Daoy (cell line): ENCODE measurements at places on chromosomes 11 and 22. TPM values are rescaled to one million over a fixed set of nuclear protein-coding genes. Genes with fewer than 3 reads are reported as not detected.

GRCh38 chr11:15035283-15035682 is 38.1 kb upstream of the CALCB start:
- no peak for DNase-seq

DNA sequence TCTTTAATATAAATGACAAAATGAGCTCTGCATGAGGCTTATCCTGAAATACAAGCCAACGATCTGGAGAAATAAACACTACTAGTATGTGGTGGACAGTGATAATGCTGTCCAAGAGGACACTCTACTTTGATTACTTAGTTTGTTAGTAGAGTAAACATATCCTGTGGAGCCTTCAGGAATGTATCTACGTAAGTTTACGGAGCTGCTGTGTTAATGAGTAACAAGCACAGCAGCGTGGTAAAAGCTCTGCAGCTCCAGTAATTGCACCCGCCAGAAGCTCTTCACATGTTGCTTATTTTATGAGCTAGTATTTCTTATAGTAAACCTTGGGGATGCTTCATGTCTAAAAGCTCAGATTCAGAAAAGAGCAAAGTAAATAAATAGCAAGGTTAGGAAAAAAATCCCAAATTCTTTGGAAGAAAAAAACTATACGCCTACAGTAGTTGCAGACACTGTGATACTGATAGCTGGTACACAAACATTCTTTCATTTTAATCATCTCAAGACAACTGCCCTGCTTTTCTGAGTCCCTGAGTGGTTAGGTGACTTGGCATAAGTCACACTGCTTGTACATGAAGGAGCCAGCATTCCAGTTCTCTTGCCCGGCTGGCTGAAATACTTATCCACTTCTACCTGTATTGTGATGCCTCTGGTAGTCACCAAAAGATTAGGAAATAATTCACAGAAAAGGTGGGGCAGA is 32.7 kb upstream of the CCDC34 start:
- DNase-seq, result no peak

- no peak for DNase-seq
Observed at GRCh38 chr11:75279273-75279672, 38.7 kb downstream of the TPBGL start.

- peak; percentile 33 for DNase-seq
Observed at GRCh38 chr11:85759915-85760314, 51.0 kb downstream of the SYTL2 start.

- peak; percentile 98 for DNase-seq
Observed at GRCh38 chr22:42680648-42681047, 31.5 kb upstream of the CYB5R3 start.

DNA sequence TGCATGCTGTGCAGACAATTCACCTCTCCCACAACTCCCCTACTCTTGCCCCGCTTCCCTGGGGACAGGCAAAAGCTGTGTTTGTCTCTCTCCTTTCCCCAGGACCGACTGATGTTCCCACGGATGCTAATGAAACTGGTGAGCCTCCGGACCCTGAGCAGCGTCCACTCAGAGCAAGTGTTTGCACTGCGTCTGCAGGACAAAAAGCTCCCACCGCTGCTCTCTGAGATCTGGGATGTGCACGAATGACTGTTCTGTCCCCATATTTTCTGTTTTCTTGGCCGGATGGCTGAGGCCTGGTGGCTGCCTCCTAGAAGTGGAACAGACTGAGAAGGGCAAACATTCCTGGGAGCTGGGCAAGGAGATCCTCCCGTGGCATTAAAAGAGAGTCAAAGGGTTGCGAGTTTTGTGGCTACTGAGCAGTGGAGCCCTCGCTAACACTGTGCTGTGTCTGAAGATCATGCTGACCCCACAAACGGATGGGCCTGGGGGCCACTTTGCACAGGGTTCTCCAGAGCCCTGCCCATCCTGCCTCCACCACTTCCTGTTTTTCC is 1.4 kb upstream of the MADD start:
- no peak for DNase-seq

GRCh38 chr11:20529757-20530156 is 69.7 kb upstream of the SLC6A5 start:
- DNase-seq, result peak; percentile 21

DNA sequence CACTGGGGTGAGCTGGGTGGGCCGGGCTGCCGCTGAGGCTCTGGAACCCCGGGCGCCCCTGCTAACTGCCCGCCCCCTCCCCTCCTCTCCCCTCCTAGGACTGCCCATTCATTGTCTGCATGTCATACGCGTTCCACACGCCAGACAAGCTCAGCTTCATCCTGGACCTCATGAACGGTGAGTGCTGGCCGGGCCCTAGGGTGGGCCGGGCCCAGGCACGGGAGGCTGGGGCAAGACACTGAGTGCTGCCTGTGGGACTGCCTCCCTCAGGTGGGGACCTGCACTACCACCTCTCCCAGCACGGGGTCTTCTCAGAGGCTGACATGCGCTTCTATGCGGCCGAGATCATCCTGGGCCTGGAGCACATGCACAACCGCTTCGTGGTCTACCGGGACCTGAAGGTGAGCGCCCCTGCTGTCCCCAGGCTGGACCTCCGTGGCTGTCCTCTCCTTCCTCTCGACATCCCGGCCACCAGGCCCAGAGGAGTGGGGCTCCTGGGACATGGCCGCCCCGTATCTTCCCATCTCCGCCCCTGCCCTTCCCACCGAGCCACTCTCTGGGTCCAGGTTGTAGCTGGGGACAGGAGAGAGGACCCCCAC is 7.5 kb upstream of the ANKRD13D start:
- no peak for DNase-seq

DNA sequence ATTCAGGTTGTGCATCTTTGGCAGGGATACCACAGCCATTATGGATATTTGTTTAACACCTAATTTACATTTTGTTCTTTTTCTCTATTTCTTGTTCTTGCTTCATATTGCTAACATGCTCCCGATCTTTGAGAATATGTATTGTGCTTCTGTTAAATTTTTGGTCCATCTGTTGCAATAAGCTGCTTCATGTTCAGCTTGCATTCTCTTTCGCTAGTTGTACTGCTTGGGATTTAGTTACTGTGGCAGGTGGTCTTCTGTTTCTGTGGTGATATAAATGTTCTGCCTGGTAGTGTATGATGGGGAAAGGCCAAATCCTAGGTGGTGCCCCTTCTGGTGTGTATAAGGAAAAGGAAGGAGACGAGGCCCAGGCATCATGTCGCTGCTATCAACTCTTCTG is 140.2 kb downstream of the SPON1 start:
- no peak for DNase-seq

GRCh38 chr11:21622566-21622965 is 570.3 kb upstream of the ANO5 start:
- no peak for DNase-seq

DNA sequence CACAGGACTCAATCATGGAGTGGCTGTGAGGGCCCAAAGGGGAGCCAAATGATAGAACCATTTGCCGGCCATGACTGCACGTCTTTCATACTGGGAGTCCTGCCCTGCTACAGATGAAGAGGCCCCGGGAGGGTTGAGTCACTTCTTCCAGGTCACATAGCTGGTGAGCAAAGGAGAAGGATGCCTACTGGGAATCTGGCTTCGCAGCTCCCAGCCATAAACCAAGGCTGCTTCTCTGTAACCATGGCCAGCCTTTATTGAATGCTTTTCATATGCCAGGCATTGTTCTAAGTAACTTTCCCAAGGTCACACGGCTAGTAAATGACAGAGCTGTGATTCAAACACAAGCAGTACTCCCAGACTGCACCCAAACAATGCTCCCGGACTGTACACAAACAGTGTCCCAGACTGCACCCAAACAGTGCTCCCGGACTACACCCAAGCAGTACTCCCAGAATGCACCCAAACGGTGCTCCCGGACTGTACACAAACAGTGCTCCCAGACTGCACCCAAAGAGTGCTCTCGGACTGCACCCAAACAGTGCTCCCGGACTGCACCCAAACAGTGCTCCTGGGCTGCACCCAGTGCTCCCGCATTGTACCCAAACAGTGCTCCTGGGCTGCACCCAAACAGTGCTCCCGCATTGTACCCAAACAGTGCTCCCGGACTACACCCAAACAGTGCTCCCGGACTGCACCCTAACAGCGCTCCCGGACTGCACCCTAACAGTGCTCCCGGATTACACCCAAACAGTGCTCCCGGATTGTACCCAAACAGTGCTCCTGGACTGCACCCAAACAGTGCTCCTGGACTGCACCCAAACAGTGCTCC is 89.8 kb downstream of the FBXO7 start:
- DNase-seq, result peak; percentile 27

- DNase-seq, result no peak
Observed at GRCh38 chr11:15672825-15673224, 558.1 kb downstream of the INSC start.

GRCh38 chr11:369336-370018 is at the start of gene B4GALNT4:
Gene B4GALNT4, plus strand, starts transcription at chr11:369499. Its CDS starts 305 bp downstream, at chr11:369804.
- peak; percentile 42 for DNase-seq

DNA sequence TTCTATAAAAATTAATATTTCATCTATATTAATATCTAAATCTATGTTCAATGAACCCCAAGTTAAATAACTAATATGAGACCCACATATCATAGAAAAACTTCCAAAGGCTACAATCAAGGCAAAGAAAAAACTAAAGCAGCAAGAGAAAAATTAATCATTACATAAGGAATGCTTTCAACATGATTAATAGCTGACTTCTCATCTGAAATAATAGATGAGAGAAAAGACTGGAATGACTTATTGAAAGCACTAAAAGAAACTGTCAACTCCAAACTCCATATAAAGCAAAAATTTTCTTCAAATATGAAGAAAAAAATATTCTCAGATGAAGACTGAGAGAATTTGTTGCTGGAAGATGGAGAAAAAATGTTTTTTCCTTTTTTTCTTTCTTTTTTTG is 13.0 kb downstream of the TRIM5 start:
- no peak for DNase-seq

- DNase-seq, result no peak
Observed at GRCh38 chr22:22849640-22850610, 37.7 kb upstream of the IGLL5 start.

GRCh38 chr11:58561394-58562098 is 14.1 kb downstream of the LPXN start:
- no peak for DNase-seq

- no peak for DNase-seq
Observed at GRCh38 chr22:18083406-18083805, 5.6 kb downstream of the PEX26 start.

DNA sequence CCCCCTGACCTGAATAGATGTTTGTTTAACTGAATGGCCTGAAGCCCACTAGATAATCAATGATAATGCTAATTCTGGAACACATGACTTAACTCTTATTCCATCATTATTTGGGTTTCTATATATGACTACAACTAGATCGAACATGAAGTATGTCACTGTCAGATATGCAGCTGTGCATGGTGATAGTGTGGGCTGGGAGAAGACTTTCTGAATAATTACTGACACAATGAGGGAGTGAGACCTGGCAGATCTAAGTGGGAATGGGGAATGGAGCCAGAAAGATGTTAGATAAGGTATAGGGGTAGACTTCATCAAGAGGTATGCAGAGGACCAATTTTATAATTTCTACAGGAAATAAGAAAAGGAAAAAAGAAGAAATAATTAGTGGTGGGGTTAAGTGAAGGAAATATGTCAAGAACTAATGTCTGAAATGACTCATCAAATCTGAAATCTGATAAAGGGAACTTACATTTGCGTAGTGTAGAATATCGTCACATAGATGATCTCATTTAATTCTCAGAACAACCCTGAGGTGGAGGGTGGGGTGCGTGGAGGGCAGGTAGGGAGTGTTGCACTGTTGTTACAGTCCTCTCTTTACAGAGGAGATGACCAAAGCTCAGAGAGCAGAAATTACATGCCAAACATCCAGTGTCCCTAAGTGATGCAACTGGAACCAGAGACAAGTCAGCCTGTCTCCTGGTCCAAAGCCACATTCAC is 68.2 kb upstream of the EED start:
- no peak for DNase-seq

DNA sequence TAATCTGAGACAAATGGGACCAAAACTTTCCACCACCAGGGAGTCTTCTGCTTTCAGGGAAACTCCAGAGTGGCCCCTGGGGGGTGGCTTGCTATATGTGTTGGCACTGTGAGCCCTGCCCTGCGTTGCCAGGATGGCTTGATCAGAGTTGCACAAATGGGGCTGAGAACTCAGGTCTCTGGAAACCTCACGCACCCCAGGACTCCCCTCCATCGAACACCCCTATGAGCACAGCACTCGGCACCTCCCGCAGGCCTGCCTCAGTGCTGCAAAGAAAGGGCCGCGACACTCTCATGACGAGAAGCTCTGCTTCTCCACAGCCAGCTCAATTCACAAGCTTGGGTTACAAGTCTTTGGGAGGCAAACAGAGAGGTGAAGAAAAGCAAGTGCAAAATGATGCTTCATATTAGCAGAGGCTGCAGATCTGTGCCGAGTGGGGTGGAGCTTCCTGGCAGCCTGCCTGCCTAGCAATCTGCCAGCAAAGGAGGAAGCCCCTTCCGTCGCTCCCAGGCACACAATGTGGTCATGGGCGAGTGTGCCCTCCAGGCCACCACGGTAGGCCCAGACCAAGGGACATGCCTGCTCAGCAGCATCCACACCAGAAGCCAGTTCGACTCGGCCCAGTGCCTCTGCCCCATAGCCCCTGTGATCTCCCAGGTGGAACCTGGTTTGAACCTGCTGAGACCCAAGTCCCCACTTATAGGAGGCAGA is 55.7 kb downstream of the MYH9 start:
- DNase-seq, result peak; percentile 84

DNA sequence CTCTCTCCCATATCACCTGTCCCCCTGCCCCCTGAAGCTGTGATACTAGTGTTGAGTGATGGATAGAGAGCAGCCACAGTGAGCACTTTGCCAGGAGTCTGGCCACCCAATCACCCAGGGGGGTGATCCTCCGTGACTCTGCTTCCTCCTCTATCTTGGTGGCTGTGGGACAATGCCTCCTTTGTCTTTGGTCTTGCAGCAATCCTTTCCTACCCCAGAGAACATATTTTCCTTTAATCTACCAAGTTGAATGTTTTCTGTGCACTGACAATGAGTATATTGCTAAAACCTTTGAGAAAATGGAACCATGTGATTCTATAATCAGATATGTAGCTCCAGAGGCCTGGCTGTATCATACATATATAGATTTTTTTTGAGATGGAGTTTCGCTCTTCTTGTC is 58.1 kb upstream of the HEPHL1 start:
- DNase-seq, result no peak

DNA sequence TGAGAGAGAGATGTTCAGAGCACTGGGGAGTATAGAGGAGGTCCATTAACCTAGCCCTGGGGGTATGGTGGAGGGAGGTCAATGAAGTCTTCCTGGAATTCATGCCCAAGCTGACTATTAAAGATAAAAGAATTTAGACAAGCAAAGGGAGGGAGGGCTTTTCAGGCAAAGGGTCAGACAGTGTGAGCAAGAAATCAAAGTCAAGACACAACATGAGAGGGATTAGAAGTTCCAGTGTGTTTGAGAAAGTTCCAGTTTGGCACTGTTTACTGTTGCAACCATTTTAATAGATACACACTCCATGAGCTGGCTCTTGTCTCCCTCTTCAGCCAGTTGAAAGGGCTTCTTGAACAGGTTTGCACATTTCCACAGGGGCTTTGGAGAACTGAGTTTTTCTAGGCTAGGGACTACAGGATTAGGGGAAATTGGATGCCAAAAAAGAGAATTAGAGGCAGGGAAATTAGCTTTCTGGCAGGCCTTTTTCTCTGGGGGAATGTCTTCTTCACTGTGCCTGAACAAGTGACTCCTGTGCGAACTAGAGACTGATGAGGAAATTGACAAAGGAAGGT is 14.7 kb upstream of the NNMT start:
- no peak for DNase-seq

The UPK2 gene
- total RNA-seq, result not detected in 2 replicates

The ANO1 gene
- 0.86 and 6.0 TPM in 2 replicates for total RNA-seq

The SLN gene
- 0.80 TPM in 1 of 2 replicates, not detected in the other for total RNA-seq

The PPP6R2 gene
- total RNA-seq, result 29.3 and 39.1 TPM in 2 replicates

The CECR2 gene
- 2.3 and 2.6 TPM in 2 replicates for total RNA-seq

The TSSK2 gene
- not detected in 2 replicates for total RNA-seq

The KRTAP5-7 gene
- not detected in 2 replicates for total RNA-seq

The ST14 gene
- total RNA-seq, result not detected in 2 replicates

The CD81 gene
- 62.0 and 67.5 TPM in 2 replicates for total RNA-seq

The SCGB1A1 gene
- total RNA-seq, result not detected in 2 replicates

The CSF2RB gene
- total RNA-seq, result not detected in 2 replicates
